ENCODE measurements at places on chromosomes 4 and X.

DNA sequence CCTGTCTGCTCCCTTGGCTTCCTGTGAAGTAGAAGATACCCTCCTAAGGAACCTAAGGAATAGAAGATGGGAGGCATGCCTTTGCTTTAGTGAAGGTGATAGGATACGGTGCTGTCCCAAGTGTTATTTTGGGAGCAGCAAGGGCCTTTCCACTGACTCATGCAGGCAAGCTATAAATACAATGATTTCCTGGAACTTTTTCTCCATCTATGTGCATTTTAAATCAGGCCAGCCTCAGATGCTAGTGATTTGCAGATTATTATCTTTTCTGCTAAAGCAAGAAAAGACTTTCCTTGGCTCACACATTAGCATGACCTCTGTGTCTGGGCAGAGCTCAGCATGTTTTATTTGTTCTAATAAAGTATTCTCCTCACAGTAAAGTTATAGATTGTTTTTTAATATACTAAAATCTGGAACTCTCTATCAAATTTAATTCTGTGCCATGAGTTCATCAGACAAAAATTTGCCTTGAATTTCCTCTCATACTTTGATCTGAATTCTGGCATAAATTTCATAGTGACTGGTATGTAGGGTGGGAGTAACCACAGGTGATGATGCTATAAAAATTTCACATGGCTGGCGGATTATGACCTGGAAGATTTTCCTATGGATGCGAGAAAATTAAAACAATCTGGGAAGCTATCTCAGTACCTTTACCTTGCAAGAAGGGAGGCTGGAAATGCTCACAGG is 131.7 kb downstream of the REPS2 start:
- peak; percentile 6 for DNase-seq

DNA sequence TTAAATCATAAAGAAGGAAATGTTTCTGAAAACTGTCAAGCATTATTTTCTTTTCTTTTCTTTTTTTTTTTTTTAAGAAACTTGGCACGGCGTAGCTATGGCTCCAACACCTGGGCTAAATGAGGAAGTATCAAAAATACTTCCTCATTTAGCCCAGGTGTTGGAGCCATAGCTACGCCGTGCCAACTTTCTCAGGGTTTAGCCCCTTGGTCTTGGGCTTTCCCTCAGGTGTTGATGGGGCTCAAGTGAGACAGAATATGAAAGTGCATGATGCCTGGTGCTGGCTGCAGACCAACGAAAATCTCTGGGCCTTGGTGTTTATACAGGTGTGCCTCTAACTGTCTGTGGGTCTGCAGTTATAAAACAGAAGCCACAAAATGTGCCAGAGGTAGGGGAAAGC is 132.7 kb downstream of the ARHGAP24 start:
- no peak for DNase-seq

DNA sequence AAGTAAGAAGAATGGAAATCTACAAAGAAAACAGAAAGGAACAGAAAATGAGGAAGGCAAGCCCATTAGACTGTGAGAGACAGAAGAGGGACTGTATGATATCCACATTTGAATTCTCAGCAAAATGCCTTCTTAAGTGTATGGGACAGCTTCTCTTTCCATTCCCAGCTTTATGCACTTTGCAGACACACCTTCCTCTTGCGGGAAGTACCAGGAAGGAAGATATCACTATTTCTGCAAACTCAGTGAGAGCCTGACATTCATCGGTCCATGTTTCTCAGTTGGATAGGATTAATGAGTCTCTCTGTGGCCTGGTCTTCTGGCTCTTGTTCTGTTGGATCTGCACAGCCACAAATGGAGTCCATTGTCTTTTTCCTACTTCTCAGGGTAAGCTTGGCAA is 31.6 kb upstream of the DHX15 start:
- no peak for DNase-seq

- DNase-seq: no peak
Observed at GRCh38 chr4:93396272-93396671, 432.3 kb upstream of the ATOH1 start.

DNA sequence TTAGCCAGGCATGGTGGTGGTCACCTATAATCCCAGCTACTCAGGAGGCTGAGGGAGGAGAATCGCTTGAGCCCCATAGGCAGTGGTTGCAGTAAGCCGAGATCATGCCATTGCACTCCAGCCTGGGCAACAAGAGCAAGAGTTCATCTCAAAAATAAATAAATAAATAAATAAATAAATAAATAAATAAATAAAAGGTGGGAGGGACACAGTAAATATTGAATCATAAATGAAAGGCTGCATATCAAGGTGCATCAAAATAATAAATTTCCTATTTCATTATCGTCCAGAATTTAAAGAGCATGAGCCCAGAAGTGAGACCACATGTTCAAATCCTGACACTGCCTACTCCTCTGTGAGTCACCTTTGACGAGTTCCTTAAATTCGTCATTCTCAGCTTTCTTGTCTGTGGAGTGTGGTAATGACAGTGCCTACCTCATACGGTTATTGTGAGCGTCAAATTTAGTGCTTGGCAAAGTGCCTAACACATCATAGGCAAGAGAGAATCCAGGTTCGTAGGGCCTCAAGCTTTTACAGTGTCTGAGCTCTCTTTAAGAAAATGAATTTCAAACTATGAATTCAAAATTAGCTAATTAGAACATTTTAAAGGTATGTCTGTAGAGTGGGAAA is 49.9 kb downstream of the IL15 start:
- DNase-seq: no peak

GRCh38 chr4:71440612-71441011 is 101.8 kb downstream of the SLC4A4 start:
- DNase-seq: no peak

- no peak for DNase-seq
Observed at GRCh38 chrX:39992300-39992699, 105.5 kb downstream of the BCOR start.

DNA sequence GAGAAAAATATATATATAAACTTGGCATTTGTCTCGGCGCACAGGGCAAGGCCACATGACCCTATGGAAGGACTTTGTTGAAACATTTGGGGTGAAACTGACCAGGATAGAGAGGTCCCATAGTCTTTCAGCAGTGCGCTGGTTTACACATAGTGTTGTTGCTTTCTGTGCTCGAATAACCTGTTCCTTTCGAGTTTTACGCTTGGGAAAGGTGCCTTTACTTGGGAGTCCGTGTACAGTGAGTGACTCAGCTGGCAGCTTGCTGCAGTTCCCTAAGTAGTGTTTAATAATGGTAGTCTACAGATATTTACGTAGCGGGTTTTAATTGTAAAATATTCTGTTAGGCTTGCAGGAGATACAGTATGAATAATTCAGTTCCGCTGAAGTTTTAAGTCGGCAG is 578 bp downstream of the APOOL start:
- no peak for DNase-seq

GRCh38 chrX:10482261-10482660 is 138.1 kb downstream of the MID1 start:
- no peak for DNase-seq

All from retinal pigment epithelial cell (primary cell).